ENCODE measurements at places on chromosomes 7 and 10.

DNA sequence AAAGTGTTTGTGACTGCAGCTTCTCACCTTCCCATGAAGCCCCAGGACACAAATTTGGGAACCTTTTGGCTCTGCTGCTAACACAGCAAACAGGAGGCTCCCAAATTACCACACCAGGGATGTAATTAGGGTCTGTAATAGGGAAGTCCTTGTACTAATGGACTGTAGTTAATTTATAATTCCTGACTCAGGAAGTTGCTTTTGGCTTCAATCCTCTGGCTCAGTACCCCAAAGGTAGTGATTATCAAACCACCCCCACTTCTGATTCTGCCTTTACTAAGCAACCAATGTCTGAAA, 3.8 kb upstream of the MALSU1 start:
- no peak for DNase-seq

- DNase-seq, result no peak
Observed at GRCh38 chr10:7817984-7818294, 366 bp upstream of the TAF3 start.

- peak; percentile 55 for DNase-seq
Observed at GRCh38 chr7:120714945-120715344, 143.0 kb downstream of the TSPAN12 start.

DNA sequence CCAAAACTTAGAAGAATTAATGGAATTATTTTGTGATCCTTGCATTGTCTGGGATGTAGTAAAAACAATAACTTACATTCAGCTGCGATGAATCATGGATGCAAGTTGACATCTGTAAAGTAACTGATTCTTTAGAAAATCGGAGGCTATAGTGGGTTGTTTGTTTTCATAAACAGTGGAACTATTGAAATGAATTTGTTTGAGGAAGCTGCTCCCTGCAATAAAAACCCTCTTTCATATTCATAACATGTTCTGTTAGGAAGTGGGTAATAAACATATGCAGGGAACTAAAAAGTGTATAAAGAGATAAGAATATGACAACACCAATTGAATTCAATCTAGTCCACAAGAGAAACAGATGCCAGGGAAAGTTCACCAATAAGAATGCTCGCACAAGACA, 53.6 kb downstream of the AGMO start:
- peak; percentile 43 for DNase-seq

DNA sequence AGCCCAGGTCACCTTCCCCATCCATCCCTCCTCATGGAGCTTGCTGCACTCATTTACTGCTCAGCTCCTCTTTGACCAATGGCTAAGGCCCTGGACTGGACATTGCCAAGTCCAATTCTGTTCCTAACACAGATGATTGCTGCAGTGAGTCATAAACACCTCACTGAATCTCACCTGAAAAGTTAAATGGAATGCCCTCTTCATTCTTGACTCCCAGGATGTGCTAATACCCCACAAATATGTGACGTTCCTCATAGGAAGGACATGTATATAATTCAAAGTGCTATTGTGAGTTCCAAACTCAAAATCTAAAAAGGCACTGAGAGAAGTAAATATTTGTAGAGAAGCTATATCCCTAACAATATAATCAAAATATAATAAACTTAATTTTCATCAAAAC, 73.5 kb upstream of the DLX6 start:
- no peak for DNase-seq

GRCh38 chr10:4470231-4470835, 355.7 kb upstream of the AKR1E2 start:
- DNase-seq, result peak; percentile 89

DNA sequence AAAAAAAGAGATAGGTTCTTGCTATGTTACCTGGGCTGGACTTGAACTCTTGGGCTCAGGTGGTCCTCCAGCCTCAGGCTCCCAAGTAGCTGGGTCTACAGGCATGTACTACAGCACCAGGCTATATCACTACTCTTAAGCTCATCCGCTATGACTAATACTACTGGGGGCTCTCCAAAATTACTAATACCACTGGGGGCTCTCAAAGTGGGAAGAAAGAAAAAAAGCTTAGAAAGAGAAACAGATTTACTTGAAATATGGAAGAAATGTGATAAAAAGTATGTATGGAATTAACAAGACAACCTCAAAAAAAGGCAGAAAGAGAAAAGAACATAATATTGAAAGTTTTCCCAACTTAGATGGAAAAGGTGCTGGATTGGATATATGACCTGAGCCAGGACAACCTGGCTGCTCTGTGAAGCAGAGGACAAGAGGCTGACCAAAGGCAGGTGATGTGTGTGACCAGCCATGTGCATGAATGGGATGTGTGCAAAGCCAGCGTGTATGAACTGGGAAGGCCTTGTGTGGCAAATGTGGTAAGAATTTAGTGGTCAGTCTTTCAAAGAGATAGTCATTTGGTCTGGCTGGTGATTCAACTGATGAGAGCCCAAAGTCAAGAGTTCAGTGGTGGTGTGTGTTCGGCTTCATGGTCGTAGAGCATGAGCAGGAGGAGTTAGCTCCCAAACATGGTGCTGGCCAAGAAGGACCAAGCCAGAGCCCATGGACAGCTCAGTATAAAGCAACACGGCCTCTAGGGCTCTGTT, 232.4 kb upstream of the KLF14 start:
- DNase-seq, result peak; percentile 74

DNA sequence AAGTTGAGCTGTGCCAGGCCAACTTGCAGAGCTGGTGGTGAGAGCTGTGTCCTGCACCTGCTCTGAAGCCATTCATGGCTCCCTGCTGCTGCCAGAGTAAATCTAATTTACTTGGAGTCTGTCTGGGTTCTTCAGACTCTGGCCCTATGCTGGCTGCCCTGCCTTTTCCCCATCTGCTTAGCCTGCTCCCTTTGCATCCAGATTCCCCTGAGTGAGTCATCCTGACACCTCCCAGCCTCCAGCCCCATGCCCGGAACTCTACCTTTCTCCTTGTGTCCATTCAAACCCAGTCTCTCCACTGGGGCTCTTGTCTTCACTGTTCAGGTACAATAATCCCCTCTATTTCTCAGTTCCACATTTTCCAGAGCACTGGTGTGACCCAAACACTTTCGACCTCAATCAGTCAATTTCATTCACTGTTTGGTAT, 434.4 kb upstream of the ZMIZ1 start:
- peak; percentile 59 for DNase-seq

DNA sequence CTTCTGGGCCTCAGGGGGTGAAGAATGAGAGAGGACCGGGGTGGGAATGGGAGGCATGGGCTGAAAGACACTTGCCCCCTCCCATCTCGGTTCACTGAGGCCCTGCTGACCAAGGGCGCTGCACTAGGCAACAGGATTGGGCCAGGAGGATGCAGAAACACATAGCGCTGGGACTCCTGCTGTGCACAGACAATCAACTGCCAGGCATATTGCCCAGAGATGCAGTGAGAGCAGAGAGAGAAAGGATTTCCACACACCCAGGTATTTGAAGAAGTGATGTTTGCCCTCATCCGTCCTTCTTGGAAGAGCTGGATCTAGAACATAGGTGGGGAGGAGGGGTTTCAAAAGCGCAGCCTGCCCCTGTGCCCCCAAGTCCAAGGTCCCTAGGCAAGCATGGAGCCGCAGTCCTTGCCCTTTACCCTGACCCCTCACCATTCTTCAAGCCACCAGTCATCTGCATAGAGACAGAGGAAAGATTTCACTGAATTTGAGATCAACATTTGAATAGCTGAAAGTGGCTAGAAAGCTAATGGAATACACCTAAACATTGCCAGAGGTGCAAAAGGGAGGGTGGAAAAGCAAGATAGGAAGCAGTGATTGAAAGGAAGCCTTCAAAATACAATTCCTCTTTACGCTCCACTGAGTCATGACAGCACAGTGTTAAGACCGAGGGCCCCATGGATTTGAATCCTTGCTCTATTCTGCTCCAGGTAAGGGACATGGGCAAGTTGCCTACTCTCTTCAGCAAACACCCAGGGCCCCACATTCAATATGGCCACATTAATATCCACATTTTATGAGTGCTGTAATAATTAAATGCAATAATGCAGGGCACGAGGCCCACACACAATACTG, 44.2 kb upstream of the TNS3 start:
- no peak for DNase-seq

GRCh38 chr10:77120012-77120411, 517.6 kb downstream of the KCNMA1 start:
- no peak for DNase-seq

- no peak for DNase-seq
Observed at GRCh38 chr7:29569648-29570047, 6.0 kb downstream of the PRR15 start.

DNA sequence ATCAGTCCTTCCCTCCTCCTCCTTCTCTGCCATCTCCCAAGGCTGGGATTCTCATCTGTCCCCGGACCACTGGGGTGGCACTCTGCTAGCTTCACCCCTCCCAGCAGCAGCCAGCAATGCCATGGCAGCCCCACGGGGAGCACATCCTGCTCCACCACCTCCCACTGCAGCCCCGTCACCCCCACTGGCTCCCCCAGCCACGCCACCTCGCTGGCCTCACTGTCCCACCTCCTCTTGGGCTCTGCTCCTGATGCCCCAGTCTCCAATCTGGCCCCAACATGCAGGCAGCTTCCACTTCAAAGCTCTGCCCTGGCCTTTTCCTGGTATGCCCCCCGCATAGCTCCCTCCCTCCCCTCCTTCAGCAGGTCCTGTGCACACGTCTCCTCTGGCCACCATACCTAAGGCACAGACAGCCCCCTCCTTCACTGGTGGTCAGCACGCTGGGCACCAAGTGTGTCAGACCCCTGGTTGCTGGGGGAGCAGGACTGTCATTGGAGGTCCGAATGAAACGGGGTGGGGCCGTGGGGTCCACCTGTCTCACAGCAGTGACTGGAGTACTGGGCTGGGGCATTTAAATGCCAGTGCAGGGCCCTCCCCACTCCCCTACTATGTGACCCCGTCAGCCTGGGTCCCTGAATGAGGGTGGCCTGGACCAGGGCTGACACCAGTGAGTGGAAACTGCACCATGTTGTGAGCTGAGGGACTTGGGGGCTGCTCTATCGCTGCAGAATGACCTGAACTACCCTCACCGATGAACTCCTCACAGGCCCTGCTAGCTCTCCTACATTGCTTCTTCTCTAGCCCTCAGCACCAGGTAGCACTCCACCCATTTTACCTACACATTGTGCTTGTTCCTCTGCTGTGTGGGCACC, 38.7 kb downstream of the RASGEF1A start:
- DNase-seq, result no peak

- DNase-seq, result peak; percentile 89
Observed at GRCh38 chr10:59536167-59537014, 173.3 kb downstream of the SLC16A9 start.

DNA sequence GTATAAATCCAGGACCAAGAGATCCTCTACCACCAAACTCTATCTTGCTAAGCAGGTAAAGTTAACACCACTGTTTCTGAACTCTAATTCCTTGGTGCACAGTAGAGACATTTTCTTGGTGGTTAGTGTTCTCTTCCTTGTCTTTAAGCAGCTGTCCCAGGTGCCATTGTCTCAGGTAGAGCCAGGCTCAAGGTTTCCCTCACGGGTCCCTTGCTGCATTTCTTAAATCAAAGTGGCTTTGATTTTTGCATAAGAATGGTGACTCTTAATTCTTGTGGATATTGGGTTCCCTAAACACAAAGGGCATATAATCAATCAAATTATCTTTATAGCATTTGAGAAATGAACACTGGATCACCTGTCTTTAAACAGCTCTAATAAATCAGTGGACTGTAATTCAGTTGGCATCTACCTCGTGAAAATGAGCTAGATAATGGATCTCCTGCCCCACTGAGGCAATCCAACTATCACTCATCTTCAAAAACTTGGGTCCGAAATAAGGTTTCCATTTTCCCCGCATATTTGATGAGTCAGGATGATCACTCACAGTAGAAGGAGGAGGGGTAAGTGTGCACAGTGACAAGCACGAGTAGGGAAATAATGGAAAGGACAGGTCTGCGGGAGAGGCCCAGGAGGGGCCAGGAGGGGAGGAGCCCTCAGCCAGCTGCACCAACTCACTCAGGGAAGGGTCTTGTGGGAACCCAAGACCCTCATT, 2.4 kb downstream of the ABCC2 start:
- peak; percentile 38 for DNase-seq

DNA sequence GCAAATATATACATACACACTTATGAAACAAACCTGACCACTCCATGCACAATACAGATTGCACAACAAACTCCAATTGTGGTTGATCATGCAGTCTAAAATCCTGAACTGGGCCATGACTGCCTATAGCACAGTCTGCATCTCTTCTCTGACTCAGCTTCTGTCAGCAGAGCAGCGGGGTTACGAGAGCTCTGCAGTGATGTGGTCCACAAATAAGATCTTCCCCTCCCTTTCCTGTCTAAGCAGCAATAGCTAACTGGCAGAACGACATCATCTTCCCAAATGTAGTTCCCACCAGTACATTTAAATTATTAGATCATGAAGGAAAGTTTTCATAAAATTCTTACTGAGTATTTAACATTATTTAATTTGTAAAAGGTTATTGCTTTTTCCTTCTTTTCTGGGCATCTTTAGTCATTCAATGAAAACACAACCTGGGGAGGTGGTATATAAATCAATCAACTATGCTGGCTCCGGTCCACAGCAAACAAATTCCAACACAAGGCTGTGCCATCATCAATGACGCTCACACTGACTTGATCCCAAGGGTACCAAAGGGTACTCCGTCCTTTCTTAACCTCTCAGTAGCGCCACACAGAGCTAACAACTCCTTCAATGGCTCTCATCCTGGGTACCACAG, 17.1 kb downstream of the ARHGAP21 start:
- peak; percentile 98 for DNase-seq

- DNase-seq, result no peak
Observed at GRCh38 chr7:144720710-144721109, 115.1 kb downstream of the TPK1 start.

DNA sequence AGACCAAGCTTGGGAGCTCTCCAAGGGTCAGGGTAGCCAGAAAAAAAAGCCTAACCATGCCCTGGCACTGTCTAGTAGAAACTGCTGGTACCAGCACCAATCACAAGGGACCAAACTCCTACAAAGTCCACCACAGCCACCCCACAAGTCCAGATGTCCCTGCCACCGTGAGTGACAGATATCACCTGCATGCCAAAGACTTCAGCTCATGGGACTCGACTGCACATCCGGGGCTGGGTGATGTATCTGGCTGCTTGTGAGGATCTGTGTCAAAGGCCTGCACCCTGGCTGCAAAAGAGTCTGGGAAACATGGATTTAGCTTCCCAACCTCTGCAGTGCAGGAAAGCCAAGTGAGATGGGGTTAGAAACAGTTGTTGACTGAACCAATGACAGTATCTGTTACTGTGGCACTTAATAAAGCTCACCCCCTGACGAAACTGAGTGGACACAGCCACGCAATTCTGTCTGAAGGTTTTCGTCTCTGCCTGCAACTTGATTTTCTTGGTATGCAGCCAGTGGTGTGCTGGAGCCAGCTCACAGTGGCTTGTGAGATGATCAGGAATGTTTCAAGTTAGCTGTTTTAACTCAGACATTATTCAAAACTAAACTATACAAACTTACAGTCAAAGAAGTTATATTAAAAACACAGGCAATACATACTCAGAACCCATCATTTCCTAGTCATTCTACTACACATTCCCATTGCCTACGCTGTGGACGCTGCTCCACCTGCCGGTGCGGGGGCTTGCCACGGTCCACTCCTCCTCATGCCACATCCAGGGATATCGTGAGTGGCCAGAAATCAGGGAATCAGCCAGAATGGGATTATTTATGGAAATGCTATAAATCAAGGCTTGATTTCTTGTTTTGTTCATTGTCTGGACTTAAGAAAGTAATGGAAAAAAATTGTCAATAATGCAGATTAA, 9.2 kb downstream of the ZNF488 start:
- DNase-seq, result peak; percentile 70

- DNase-seq, result no peak
Observed at GRCh38 chr7:52017802-52018679, 701.4 kb upstream of the COBL start.

GRCh38 chr10:126058104-126058503, 161.7 kb downstream of the FANK1 start:
- no peak for DNase-seq

Measured in GM23248 (cell line).